ENCODE measurements at places on chromosomes 2 and 18.

GRCh38 chr2:149559341-149560068 is 28.1 kb downstream of the MMADHC start:
- no peak for DNase-seq

GRCh38 chr2:218781691-218782527 is at the start of gene CYP27A1:
Gene CYP27A1, plus strand, starts transcription at chr2:218782147. Its CDS starts 36 bp downstream, at chr2:218782183.
- DNase-seq = peak; percentile 15

- DNase-seq = peak; percentile 67
These were observed 2.4 kb downstream of the EPAS1 start for GRCh38 chr2:46299365-46300263.

DNA sequence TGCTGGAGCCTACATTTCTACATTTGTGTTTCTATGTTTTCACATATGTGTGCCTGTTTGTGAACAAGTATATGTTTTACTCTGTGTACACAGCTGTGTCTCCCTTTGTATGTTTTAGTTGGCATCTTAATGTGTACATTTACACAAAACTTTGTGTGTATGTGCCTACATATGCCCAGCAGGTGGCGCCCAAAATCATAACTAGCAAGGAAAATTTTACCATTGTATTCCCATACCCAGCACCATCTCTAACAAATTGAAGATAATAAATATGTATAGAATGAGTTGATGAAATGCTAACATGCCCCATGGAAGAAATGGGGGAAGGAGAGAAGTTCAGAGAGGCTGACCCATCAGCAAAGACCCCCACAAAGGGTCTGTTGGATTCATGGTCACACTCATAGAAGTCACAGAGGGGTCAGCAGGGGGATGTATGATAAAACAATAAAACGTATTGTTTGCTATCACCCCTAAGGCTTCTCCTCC is 48.1 kb downstream of the PKDCC start:
- DNase-seq = peak; percentile 78

- DNase-seq = no peak
These were observed 84.8 kb downstream of the CCBE1 start for GRCh38 chr18:59612381-59612780.

- no peak for DNase-seq
These were observed 5.4 kb downstream of the AFG3L2 start for GRCh38 chr18:12371590-12371989.

GRCh38 chr2:241702155-241703031 is 554 bp downstream of the ING5 start:
- peak; percentile 83 for DNase-seq

- DNase-seq = no peak
These were observed 224.1 kb downstream of the SH3RF3 start for GRCh38 chr2:109352898-109353689.

DNA sequence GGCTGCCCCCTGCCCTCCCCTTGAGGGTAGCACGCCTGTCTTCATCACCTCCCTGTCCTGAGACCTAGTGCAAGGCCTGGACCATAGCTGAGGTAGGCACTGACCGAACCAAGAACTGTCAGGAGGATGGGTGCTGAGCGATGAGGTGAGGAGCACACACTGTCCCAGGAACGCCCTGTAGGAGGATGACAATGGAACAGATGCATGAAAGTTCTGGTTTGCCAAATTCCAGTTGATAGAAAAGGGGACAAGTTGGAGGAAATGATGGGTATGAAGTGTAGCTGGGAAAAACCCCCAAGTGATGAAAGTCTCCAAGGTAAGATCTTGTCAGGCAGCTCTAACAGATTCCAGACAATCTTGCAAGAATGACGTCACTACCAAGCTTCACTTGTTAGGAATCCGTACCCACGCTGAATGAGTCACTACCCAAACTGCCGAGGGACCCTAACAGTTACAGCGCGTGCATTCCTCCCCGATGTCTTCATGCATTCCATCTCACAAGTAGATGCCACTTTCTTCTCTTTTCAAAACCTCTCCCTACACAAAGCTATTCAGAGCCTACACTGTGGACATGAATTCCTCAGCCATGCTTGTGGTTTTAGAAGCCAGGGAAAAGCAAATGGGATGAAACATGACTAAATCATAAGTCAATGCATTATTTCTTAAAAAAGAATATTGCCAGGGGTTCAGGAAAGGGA is 27.6 kb downstream of the MRPL33 start:
- peak; percentile 96 for DNase-seq

GRCh38 chr2:101981504-101981903 is 10.3 kb upstream of the IL1R2 start:
- no peak for DNase-seq

GRCh38 chr18:43525169-43525568 is 247.9 kb upstream of the SYT4 start:
- peak; percentile 0 for DNase-seq

- no peak for DNase-seq
These were observed 203.1 kb downstream of the RAB3GAP1 start for GRCh38 chr2:135255208-135255607.

DNA sequence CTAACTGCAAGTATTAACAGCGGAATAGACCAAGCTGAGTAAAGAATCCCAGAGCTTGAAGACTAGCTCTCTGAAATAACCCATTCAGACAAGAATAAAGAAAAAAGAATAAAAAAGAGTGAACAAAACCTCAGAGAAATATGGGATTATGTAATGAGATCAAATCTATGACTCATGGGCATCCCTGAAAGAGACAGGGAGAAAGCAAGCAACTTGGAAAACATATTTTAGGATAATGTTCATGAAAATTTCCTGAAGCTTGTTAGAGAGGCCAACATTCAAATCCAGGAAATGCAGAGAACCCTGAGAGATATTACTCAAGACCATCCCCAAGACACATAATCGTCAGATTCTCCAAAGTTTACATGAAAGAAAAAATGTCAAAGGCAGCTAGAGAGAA is 17.3 kb downstream of the PFN4 start:
- DNase-seq = no peak

DNA sequence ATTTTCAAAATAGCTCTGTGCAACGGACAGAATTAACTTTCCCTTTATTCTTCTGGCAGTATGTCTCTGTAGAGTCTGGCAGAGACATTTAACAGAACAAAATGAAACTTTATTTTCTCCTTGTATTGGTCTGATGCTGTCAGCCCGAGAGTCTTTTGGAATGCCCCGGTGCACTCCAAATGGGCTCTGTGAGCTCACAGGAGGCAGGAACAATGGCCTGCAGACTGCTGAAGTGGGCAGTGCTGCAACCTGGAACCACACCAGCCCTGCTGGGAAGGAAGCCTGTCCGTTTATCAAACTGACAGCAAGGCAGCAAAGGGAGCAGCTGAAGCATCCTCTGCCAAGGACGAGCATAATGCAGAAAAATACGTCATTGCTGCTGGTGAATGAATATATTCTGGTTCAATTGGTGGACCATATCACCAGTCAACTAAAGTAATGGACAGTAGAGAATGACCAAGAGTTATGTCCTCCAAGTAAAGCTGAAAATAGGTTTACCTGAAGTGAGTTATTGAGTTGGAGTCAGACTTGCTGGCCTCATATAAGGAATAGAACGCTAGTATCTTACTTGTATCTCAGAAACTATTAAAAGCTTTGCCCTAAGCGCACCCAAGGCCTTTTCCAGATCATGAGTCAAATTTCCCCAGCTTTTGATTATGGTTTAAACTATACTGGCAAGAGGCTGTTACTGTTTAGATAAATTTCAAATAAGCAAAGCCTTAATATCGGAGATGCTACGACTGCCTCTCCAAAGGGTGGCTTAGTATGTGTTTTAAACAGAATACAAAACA is 207.6 kb upstream of the TANK start:
- no peak for DNase-seq

DNA sequence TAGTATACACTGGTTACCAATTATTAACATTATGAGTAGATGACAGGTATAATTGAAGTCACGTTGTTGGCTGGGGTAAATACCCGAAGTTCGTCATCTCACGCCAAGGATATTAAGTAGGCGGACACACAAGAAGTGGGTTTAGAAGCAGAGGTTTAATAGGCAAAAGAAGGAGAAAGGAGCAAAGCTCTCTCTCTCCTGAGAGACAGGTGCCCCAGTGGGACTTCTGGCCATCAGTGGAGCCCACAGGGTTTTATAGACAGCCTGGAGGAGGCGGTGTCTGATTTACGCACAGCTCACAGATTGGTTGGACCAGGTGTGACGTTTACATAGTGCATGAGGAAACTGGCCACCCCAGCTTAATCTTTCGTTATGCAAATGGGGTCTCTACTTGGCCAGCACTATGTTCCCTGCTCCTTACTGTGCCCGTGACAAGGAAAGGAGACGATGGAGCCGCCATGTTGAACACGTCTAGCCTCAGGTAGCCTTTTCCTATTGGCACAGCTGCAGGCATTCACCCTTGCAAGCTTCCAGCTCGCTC is 128.8 kb upstream of the KYNU start:
- no peak for DNase-seq

DNA sequence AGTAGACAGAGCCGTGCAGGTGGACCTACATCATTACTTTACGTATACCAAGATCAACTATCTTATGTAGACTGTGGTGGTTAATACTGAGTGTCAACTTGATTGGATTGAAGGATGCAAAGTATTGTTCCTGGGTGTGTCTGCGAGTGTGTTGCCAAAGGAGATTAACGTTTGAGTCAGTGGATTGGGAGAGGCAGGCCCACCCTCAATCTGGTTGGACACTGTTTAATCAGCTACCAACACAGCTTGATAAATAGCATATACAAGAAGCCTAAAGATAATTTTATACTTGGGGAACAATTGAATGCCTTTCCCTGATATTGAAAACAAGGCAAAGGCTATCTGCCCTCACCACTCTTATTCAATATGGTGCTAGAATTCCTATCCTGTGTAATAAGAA is 604.2 kb upstream of the ZEB2 start:
- DNase-seq = no peak

DNA sequence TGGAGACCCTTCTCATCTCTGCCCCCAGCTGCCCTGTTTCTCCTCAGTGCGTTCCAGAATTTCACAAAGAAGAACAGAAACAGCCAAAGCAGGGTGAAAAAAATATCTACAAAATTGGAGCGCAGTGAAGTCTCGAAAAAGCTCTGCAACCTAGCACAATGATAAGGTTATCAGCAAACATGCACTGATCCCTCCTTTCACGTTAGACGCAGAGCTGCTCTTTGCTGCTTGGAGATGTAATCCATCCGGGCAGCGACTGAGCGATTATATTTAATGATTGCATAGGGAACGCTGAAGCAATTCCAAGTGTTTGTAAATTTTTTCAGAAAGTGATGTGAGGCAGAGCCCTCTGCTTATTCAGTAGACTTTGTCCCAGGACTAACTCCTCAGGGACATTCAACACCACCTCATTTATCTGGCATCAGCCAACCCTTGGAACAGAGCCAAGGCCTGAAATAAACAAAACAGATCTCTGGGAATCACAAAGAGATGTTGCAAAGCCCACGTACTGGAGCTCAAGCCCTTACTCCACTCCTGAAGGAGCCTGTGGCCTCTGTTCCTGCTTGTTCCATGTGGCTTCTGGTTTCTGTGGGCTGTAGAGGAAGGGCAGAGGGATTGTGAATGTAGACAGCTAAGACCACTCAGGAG is 172.6 kb upstream of the BCL2L11 start:
- DNase-seq = no peak

GRCh38 chr2:6627316-6627715 is 238.4 kb downstream of the CMPK2 start:
- DNase-seq = no peak

DNA sequence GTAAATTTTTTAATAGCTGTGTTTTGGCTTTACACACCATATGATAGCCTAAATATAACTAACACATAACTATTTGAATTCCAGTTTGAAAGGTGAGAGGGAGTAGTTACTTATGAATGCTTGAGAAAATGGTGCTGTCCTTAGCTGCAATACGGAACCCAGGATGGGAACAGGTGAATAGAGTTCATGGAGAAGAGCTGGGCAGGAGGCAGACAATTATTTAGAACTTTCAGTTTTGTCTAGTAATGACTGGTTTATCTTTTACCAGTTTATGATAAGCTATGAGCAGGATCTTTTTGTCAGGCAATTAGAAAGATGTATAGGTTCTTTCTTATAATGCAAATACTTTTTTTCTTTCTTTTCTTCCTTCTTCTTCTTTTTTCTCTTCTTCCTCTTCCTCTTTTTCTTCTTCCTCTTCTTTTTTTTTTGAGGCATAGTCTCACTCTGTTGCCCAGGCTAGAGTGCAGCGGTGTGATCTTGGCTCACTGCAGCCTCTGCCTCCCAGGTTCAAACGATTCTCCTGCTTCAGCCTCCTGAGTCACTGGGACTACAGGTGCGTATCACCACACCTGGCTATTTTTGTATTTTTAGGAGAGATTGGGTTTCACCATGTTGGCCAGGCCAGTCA is 25.9 kb downstream of the UBR3 start:
- no peak for DNase-seq

- DNase-seq = peak; percentile 28
These were observed 220.5 kb downstream of the PIEZO2 start for GRCh38 chr18:10928772-10929373.

GRCh38 chr2:83471655-83472054 is 987.4 kb downstream of the SUCLG1 start:
- DNase-seq = no peak

DNA sequence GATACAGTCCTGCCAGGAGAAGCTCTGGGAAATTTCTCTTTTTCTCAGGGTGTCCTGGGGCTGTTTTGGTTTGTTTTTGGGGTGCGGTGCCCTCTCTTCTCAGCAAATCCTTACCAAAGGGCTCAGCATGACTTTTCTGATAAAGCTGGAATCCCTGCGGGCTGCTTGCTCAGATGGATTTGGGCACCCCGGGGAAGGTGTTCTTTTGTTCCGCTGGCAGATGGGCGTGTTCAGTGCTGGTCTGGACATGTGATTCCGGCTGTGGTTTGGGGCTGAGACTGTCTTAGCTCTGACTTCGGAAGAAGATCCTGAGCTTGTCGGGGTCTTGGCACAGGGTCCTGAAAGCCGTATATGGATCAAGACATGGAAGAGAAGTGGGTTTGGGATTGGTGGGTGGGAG is 134.2 kb upstream of the SPRED2 start:
- DNase-seq = peak; percentile 70

- no peak for DNase-seq
These were observed 50.9 kb downstream of the REEP1 start for GRCh38 chr2:86286516-86286915.
